ENCODE measurements at places on chromosomes 1 and 21.

DNA sequence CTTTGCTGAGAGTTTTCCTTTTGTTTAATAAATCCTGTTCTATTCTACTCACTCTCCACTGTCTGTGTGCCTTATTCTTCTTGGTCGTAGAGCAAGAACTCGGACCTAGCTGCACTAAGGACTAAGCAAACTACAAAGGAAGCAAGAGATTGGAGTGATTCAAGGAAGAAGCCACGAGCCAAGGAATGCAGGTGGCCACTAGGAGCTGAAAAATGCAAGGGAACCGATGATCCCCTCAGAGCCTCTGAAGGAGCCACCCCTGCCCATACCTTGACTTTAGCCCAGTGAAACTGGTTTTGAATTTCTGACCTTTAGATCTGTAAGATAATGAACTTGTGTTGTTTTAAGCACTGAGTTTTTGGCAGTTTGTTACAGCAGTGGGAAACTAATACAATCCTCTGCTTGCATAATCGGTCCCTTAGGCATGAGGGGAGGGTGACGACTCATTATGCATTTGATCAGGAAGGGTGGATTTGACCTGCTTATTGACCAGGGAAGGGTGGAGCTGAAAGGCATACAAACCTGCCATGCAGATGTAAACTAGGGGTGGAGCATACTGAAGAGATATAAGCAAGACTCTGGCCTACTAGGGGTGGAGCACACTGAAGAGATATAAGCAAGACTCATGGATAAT lies 6.2 kb upstream of the CA6 start:
- no peak for DNase-seq

DNA sequence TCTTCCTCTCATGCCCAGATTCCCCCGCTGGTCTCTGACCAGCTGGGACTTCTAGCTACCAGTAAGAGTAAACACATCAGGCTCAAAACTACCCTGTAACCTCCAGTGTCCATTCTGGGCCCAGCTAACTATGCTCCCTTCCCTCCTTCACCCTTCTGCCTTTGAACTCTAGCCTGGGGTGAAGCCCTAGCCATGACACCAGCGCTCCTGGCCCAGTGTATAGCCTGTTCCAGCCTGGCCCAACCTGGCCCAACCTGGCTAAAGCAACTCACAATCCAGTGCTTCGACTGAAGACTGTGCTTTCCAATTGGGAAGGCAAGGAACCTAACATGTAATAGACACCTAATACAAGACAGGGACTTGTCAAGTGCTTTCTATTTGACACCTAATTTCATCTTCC lies 27.6 kb downstream of the CSMD2 start:
- DNase-seq = no peak

DNA sequence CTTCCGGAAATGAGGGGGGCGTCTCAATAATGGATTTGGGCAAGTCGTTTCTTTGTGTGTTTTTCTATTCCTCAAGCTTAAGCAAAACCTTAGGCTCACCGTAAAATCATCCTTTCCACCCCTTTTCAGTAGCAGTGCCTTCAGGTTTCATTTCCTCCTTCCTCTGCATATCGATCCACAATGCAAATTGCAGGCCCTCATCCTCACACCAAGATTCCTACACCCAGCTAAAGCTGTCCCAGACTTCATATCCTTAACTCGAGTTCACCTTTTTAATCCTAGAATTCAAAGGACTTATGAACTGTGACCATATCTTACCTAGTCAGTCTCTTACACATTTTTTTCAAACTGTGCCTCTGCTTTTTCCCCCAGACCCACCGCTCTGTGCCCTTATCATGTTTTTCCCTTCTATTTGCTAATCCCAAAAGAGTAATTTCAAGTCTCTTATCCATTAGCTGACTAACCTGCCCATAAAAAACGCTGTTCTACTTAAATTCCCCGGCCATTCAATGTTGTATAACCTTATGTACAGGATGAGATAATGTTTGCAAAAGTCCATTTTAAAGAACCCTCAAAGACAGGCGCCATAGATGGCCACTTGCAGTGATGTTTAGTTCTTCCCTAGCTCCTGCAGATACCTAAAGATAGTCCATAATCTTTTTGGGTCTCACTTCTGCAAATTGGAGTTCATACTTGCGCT lies 1.5 kb downstream of the AKIRIN1 start:
- DNase-seq = no peak

- no peak for DNase-seq
Observed at GRCh38 chr1:171116676-171117075, 26.0 kb downstream of the FMO3 start.

DNA sequence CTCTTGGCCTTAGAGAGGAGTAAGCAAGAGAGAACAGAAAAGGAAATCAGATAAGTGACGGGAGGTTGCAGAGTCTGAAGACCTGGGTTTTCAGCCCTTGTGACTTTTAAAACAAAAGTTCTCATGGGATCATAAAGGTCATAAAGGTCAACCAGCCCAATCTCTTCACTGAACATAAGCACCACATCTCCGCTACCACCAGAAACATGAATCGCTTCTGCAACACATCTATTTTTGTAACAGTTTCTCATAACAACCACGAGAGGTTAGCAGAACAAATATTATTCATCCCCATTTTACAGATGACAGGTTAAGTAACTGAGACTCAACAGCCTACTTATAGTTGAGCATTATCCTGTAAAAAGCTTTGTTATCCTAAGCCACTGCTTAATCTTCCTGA lies 5.9 kb downstream of the TRAPPC3 start:
- no peak for DNase-seq

GRCh38 chr1:5119366-5120234 lies 465.2 kb downstream of the AJAP1 start:
- DNase-seq = peak; percentile 42

GRCh38 chr1:1115136-1115785 lies 628 bp downstream of the C1orf159 start:
- no peak for DNase-seq

DNA sequence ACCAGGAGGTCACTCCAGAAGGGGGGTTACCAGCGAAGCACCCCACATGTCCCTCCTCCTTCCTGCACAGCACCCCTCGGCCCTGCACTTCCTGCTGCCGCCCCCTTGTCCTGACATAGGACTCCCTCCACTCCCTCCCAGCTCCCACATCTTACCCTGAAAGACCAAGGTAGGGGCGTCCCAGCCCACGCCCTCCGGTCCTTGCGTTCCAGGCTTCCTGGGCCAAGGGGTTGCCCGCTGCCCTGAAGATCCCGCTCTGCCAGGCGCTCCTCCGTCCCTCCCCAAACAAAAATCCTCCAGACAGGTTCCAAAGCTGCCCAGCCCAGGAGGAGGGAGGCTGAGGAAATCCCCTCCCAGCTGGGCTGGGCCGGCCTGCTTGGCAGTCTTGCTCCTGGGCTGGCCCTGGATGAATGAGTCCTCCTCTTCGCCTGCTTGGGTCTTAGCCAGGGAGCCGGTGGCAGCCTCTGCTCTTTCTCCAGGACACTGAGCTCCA lies at the start of gene RHBDL2:
Gene RHBDL2, minus strand, starts transcription at position 304 of the 493 bp plus-strand sequence. CDS start 22,618 bp downstream, outside the sequence.
- no peak for DNase-seq

DNA sequence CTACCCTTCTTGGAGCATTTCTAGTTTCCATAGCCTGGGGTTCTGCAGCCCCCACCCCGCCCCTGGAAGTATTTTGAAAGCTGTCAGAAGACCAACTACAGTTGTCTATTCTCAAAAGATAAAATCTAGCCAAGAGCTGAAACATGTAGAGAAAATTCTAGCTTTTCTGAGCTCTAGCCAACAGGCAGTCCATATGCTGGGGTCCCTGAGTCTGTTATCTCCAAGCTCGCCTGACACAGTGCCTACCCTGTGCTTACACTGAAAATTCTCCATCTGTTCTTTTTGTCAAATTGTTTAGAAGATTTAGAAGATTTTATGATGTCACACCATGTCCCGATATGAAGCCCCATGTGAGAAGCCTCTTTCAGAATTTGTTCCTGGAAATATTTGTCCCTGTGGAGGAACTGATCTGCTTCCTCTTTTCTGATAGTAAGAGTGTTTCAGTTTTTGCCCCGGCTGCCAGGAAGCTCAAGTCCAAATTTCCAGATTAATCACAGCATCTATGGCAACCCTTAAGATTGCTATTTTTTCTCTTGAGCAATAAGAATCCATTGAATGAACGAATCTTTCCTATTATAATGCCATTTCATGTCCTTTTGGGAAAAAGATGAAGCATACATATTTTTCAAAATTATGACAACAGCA lies 23.7 kb upstream of the CSF3R start:
- DNase-seq = no peak

GRCh38 chr1:183992424-183992823 lies 45.1 kb downstream of the COLGALT2 start:
- DNase-seq = no peak

DNA sequence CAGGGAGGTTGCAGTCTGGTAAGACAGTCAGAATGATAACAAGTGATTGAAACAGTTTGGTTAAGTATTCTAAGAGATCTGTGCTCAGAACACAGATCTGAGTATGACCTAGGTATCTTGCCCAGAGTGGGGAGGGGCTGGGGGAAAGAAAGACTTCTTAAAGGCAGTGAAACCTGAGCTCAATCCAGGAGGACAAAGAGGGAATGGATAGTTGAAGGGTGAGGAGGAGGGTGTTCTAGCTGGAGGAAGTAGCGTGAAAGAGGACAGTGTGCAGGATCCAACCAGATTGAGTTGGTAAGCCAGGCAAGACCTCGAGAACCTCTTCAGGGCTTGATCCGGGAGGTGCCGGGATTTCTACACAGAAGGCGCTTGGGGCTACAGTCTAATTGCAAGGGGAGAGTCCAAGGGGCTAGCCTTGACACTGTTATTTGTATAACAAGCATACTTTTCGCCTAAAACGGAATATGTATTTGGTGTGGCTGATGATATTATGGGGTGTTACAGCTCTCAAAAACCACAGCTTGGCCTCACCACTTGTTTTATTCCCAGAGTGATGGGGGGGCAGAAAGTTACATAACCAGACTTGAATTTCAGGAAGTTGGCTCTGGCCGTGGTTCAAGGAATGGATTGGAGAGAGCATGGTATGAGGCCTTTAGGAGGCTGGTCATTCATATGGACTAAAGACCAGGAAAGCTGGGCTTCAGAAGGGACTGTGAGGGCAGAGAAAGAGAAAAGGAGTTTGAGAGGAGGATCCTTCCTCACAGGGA lies 19.1 kb downstream of the RCSD1 start:
- no peak for DNase-seq

- DNase-seq = no peak
Observed at GRCh38 chr21:44353191-44353970, at the start of gene TRPM2. TSS of gene TRPM2 (plus strand) at chr21:44353621. CDS start at chr21:44353701, 80 bp downstream.

DNA sequence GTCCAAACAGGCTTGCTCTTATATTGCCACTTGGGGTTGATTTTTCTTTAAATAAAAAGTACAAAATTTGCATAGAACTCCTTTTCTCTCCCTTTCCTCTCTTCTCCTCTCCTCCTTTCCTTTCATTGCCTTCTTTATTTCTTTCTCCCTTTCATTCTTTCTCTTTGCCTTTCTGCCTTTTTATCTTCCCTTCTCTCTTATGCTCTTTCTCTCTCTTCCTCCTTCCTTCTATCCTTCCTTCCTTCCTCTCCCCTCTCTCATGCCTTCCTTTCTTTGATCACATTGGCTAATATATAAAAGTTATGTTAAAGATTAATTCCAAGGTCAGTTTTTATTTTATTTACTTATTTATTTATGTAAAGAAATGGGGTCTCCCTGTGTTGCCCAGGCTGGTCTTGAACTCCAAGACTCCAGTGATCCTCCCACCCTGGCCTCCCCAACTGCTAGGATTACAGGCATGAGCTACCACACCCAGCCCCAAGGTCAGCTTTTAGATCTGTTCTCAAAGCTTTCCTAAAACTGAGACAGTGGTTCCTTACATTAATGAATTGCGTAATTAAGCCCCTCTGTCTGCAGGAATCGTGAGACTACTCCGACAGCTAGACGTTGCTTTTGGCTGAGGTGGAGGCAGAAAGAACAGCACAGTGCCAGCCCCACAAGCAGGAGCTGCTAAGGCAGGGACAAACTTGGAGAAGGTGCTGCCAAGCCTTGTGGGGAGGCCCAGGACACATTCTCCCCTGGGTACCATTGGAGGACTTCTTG lies 361.9 kb downstream of the SIPA1L2 start:
- DNase-seq = no peak

GRCh38 chr1:33082575-33083108 lies 1.7 kb downstream of the AZIN2 start:
- DNase-seq = no peak

DNA sequence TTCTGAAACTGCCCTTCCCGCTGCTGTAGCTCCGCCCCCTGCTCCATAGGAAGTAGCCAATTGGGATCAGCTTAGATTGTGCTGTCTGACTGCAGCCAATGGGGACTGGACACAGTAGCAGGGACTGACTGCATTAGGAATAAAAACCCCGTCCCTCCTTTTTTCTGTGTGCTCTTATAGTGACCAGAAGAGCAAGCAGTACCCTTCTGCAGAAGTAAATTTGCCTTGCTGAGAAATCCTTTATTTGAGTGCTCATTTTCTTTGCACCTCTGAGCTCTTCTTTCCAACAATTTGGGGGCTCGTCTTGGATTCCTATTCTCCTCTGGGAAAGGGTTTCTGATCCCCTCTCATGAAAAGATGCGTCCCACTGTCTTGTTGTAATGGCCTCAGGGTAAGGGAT lies 16.2 kb downstream of the OR2L13 start:
- no peak for DNase-seq
